ENCODE measurements at places on chromosomes 1 and 21. TPM values are rescaled to one million over a fixed set of nuclear protein-coding genes. Genes with fewer than 3 reads are reported as not detected.

The PTAFR gene
- 5.3 TPM for polyA plus RNA-seq

The TMEM269 gene
- 0.05 TPM for polyA plus RNA-seq

The TTLL10 gene
- polyA plus RNA-seq, result 0.08 TPM

The BCL2L15 gene
- 0.25 TPM for polyA plus RNA-seq

- DNase-seq, result no peak
Observed at GRCh38 chr21:37769656-37770055, 146.6 kb downstream of the KCNJ6 start.

- no peak for DNase-seq
Observed at GRCh38 chr1:162717548-162718184, 72.8 kb upstream of the HSD17B7 start.

DNA sequence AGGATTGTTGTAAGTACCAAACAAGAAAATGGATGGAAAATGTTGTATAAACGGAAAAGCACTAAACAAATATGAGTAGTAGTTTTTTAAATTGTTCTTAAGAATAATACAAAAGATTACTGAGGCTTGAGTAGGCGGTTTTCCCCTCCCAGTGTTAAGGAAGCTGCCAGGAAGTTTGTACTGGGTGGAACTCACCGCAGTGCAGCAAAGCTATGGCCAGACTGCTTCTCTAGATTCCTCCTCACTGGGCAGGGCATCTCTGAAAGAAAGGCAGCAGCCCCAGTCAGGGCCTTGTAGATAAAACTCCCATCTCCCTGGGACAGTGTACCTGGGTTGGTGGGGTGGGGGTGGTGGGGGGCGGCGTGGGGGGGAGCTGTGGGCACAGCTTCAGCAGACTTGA lies 58.7 kb downstream of the XCL2 start:
- no peak for DNase-seq

DNA sequence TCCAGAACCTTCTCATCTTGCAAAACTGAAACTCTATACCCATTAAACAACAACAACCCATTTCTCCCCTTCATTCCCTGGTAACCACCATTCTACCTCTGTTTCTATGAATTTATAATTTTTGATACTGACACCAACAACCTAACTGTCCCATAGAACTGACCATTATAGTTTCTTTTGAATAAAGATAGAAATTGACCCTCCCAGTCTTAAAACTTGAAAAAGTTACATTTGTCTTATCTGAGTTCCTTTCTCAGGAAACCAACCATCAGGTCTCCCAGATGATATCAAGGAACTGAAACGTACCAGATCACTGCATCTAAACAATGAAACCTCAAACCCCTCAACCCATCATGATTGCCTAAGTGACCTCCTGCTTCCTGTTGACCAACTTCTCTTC lies 27.1 kb downstream of the RNF115 start:
- no peak for DNase-seq

- DNase-seq, result no peak
Observed at GRCh38 chr1:237539055-237539454, 351.7 kb downstream of the ZP4 start.

GRCh38 chr1:165512816-165513215 lies 31.0 kb upstream of the LRRC52 start:
- DNase-seq, result no peak

GRCh38 chr21:41821081-41821755 lies 54.4 kb upstream of the RIPK4 start:
- DNase-seq, result no peak

GRCh38 chr1:176206961-176207902 lies at the start of gene COP1:
Gene COP1, minus strand, starts transcription at chr1:176207286. Its CDS starts 308 bp downstream, at chr1:176206978.
- DNase-seq, result peak; percentile 93

DNA sequence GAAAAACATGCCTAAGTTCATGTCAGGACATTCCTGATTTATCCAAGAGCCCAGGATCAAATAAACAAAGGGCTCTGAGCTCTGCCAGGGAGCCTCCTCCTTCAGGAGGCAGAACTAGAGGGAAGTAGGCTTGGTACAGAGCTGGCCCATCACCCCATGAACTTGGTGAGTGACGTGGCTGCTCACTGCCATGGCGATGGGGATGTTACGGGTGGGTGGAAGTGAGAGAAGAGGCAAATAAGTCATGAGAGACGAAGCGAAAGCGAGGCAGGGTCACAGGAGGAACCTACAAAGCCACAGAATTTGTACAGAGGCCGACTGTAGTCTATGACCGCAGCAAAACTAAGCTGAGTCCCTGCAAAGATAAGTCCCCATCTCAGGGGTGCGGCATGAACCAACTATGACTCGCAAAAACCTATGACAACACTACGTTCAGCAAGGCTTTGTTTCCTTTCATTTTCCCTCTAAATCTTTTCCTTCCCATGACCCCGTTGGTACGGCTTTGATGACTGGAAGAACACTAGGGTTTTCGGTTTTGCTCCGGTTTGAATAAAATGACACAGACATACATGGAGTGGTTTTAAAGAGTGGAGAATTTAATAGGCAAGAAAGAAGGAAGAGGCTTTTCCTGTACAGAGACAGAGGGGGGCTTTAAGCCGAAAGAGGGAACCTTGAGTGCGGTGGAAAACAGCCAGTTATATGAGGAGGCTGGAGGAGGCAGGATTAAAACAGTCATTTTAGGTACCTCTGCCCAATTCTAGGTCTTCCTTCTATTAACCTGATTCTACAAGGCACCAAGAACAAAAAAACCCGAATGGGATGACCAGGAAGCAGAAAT lies 74.1 kb downstream of the CD46 start:
- no peak for DNase-seq

GRCh38 chr1:170891872-170892271 lies 43.5 kb upstream of the MROH9 start:
- DNase-seq, result no peak

DNA sequence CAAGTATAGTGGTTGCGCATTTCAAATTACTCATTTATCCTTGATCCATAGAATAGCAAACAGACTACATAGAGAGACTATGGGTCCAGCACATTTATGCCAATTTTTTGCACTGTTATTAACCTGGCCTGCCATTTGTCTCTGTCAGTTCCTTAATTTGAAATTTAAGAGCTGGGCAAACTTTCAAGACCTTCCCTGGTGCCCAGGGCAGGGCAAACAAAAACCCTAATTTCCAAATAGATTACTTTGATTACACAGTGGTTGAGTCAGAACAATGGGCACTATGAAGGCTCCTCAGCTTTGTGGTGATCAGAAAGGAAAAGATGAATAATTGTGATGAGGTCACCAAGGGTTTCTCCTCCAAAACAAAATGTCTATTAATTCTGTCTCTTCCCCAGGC lies 80.6 kb downstream of the TNFSF18 start:
- no peak for DNase-seq

DNA sequence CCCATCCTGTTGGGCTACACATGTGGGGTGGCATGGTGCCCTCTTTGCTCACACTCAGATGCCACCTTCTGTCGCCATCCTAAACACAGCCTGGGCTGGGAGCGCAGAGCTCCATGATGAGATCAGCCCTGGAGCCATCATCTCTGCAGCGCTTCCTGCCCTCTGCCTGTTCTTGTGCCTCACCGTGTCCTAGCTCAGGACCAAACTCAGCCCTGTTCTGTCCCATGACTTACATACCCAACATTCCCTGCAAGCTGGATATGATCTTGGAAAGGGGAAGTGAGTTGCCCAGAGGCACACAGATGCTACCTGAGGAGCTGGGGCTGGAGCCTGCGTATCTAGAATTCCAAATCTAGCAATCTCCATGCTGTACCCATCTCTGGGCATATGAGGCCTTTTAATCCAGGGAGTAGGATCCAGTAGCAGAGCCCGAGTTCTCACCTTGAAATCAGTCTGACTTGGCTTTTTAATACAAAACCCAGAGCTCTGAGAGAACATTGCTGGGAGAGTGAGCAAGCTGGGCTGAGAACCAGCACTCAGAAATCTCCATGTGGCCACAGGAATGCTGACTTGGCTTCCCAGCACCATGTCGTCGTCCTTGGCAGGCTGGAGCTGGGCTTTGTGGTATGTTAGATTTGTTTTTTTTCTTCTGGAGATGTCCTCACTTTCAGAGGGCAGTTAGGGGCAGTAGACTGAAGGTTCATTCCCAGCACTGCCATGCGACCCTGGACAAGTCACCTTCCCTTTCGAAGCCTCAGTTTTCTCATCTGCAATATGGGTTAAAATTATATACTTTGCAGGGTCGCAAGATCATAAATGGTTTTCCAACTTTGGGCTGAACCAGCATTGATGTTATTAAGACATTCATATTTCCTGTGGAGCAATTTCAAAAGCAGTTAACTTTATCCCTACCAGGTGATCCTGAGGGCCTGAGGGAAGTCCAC lies 2.6 kb downstream of the ALPL start:
- no peak for DNase-seq

GRCh38 chr1:177629526-177629925 lies 340.3 kb downstream of the SEC16B start:
- no peak for DNase-seq

DNA sequence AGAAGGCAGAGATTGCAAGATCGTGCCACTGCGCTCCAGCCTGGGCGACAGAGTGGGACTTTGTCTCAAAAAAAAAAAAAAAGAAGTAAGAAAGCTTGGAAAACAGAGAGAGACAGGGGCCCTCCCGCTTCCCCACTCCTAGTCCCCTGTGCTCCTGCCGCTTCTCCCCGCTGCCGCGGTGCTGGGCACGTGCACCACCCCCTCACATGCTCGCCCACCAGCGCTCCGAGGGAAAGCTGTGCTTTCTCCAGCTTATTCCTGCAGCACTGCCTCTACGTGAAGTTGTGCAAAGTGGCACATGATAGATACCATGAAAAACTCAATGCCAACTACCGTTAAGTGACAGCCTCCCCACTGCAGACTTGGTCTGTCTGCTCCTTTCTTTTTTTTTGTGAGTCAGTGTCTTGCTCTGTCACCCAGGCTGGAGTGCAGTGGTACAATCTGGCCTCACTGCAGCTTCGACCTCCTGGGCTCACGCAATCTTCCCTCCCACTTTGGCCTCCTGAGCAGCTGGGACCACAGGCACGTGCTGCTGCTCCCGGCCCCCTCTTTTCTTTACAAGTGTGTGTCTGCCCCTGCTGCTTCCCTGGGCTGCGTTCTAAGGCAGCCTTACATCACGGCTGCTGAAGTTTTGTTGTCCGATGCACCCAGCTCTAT lies 15.4 kb downstream of the SLX9 start:
- no peak for DNase-seq

DNA sequence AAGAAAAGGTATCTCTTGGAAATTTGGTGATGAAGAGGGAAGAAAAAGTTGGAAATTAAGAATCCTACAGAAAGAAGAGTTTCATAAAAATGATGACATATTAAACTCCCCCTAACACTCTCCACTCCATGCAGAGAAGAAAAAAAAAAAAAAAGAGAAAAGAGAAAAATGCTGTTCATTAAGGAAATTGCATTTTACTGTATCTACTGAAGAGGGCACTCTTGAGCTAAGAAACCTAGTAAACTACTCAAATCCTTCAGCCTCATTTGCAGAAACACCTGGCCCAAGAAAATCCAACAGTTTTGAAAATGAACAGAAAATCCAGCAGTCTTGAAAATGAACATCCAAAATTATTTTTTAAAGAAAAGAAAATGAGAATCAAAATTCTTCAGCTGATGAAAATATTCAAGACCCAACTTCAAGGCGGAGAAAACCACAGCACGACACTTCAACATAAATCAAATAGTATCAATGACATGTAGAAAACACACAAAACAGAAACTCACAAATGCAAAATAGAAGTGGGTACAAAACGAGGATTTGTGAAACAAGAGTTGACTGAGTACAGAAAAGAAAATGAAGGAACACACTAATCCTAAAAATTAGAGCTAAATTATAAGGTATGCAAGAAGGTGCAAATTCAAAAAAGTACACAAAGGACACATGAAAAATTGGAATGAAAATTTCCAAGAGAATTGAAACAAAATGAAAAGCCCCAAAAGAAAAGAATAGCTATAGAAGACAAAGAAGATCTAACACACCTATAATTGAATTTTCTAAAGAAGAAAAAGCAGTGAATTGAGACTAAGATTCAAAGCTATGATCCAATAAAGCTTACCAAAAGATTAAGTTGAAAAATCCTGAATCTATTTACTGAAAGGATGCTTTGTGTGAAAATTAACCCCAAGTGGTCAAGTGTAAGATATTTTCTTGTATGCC lies 73.2 kb upstream of the DNAJC6 start:
- no peak for DNase-seq

GRCh38 chr1:234961456-234962339 lies 166.9 kb downstream of the TOMM20 start:
- no peak for DNase-seq

GRCh38 chr1:16946646-16947045 lies 24.9 kb downstream of the CROCC start:
- DNase-seq, result no peak

Data from urinary bladder (tissue), 4 donors.